Cardiac muscle cell (in vitro differentiated cells and primary cell): ENCODE measurements at places on chromosomes 13 and 19.
A peak's percentile ranks its signal among the peaks of the same experiment; 100 is the strongest.

DNA sequence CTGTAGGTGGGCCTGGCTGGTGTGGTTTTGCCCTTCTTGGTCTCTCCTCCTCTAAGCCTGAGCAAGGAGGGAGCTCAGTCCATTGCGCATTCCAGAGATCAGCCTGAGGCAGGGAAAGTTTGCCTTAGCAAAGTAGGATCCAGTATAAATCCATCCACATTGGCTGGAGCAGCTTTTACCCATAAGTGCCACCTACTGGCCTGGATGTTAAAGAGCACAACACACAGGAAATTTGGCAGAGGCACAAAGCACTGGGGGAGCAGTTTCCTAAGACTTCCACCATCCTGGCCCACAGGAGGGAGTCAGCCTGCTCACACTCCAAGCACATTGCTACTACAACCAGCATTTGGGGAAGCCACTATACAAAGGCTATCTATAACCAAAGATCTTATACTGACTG is 1124.2 kb downstream of the SLITRK1 start:
- H3K4me1 ChIP-seq: no peaks in the 10 kb centered on the region
- H3K27ac ChIP-seq: no peak overlapping the region
- DNase-seq: peak; percentile 13
- H3K4me3 ChIP-seq: no peak overlapping the region
- H3K36me3 ChIP-seq: no peaks in the 10 kb centered on the region

DNA sequence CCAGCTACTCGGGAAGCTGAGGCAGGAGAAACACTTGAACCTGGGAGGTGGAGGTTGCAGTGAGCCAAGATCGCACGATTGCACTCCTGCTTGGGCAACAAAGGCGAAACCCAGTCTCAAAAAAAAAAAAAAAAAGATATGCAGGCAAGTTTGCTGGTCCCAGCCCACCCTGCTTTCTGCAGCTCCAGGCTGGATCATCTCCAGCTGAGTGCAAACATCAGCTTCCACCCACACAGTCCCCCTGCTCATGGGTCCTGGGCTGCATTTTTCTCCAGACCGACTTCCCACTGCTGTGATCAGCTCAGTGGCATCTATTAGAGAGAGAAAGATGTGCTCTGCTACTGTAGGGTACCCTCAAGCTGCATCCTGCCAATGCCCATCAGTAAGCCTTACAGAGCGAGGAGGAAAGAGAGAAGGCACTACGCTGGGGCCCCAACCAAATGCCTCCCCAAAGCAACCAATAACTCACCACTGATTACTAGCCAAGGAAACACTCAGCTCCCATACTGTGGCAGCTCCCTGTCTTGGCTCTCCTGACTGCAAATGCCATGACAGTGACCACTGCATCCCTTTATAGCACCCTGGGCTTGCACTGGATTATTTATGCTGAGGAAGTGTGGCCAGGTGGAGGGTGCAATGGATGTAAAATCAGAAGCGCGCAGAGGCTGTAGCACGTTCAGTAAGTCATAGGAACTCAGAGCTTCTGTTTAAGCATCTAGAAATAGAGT is 170.9 kb upstream of the ZNF507 start:
- DNase-seq: no peak
- H3K27me3 ChIP-seq: peaks cover 10% of the 10 kb centered on the region
- no peak overlapping the region for H3K4me3 ChIP-seq
- no peaks in the 10 kb centered on the region for H3K36me3 ChIP-seq

GRCh38 chr13:24675806-24676570 is 4.2 kb upstream of the ATP12A start:
- no peak for DNase-seq
- H3K4me3 ChIP-seq: no peak overlapping the region
- no peak overlapping the region for H3K27ac ChIP-seq
- no peaks in the 10 kb centered on the region for H3K36me3 ChIP-seq

GRCh38 chr19:52336117-52336790 is at the start of gene ZNF610:
Gene ZNF610, plus strand, starts transcription at chr19:52336243. Its CDS starts 12,930 bp downstream, at chr19:52349173.
- peak; percentile 90 for DNase-seq
- H3K4me1 ChIP-seq: peaks cover 14% of the 10 kb centered on the region
- no peaks in the 10 kb centered on the region for H3K27me3 ChIP-seq
- peak within 1 kb of the TSS; percentile 70 for H3K4me3 ChIP-seq

GRCh38 chr13:50422181-50423148 is 407.2 kb downstream of the KCNRG start:
- no peak overlapping the region for H3K27ac ChIP-seq
- peaks cover 22% of the 10 kb centered on the region for H3K4me1 ChIP-seq
- H3K27me3 ChIP-seq: no peaks in the 10 kb centered on the region
- no peaks in the 10 kb centered on the region for H3K36me3 ChIP-seq
- no peak overlapping the region for H3K4me3 ChIP-seq
- no peak for DNase-seq

- no peaks in the 10 kb centered on the region for H3K27me3 ChIP-seq
- H3K4me1 ChIP-seq: peaks cover 8% of the 10 kb centered on the region
- no peak overlapping the region for H3K27ac ChIP-seq
- no peak for DNase-seq
- H3K36me3 ChIP-seq: no peaks in the 10 kb centered on the region
- no peak overlapping the region for H3K4me3 ChIP-seq
Measured at GRCh38 chr13:49694446-49694845, 3.2 kb upstream of the EBPL start.

DNA sequence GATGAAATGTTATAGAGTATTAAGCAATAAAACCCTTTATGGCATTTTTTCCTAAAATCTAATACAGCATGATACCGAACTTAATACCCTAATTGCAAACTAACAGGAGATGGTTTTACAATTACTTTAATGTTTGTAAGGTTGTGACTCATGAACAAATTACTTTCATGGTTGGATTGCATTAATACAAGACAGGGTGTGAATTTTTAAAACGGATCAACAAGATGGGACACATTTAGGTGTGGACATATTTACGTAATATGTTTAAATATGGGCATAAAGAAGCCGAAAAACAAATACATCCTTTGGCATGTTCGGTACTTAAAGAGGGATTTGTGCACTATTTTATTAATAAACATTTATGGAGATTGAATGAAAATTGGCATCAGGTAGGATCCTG is 168.3 kb upstream of the SPRY2 start:
- H3K27ac ChIP-seq: no peak overlapping the region
- DNase-seq: no peak
- H3K27me3 ChIP-seq: no peaks in the 10 kb centered on the region
- no peak overlapping the region for H3K4me3 ChIP-seq
- no peaks in the 10 kb centered on the region for H3K36me3 ChIP-seq

DNA sequence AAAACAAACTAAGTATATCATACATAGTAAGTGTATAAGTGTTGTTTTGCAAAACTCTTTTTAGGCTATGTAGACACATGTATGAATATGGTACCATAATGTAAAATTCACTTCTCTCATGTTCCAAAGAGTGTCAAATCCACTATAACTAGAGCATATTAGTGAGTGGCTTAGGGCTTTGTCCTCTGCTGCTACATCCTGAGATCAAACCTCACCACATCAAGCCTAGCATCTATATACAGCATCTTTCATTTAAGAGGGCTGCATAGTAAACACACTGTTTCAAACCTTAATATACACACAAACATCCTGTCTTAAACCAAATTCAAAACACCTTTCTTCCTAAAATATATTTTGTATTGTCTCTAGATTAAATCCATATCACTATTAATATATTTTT is 38.7 kb downstream of the ELF1 start:
- peaks cover 12% of the 10 kb centered on the region for H3K4me1 ChIP-seq
- DNase-seq: no peak
- H3K27me3 ChIP-seq: no peaks in the 10 kb centered on the region
- no peak overlapping the region for H3K27ac ChIP-seq
- H3K4me3 ChIP-seq: no peak overlapping the region
- H3K36me3 ChIP-seq: peaks cover 3% of the 10 kb centered on the region

DNA sequence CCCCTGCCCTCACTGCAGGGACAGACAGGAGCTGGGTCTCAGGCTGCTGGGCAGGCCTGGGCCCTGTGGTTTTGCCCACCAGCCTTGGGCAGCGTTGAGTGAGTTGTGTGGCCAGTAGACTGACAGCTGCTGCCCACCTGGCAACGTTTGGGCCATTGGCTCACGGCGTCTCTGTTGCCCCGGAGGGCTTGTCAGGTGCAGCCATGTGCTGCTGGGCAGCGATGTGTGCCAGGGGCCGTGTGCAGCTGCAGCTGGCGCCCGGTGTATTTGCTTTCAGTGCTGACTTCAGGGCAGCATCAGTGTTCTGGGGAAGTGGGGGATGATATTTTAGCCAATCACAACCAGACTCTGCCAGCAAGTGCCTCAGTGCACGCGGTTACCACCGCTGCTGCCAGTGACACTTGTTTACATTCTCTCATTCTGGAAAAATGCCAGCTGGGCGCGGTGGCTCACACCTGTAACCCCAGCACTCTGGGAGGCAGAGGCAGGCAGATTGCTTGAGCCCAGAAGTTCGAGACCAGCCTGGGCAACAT is 10.6 kb downstream of the FZR1 start:
- H3K27ac ChIP-seq: no peak overlapping the region
- H3K27me3 ChIP-seq: no peaks in the 10 kb centered on the region
- no peaks in the 10 kb centered on the region for H3K4me1 ChIP-seq
- H3K36me3 ChIP-seq: no peaks in the 10 kb centered on the region
- DNase-seq: no peak
- H3K4me3 ChIP-seq: no peak overlapping the region

GRCh38 chr19:10615429-10616023 is 9.8 kb upstream of the SLC44A2 start:
- H3K4me1 ChIP-seq: no peaks in the 10 kb centered on the region
- H3K36me3 ChIP-seq: no peaks in the 10 kb centered on the region
- H3K27ac ChIP-seq: no peak overlapping the region
- H3K27me3 ChIP-seq: no peaks in the 10 kb centered on the region
- H3K4me3 ChIP-seq: no peak overlapping the region
- no peak for DNase-seq

DNA sequence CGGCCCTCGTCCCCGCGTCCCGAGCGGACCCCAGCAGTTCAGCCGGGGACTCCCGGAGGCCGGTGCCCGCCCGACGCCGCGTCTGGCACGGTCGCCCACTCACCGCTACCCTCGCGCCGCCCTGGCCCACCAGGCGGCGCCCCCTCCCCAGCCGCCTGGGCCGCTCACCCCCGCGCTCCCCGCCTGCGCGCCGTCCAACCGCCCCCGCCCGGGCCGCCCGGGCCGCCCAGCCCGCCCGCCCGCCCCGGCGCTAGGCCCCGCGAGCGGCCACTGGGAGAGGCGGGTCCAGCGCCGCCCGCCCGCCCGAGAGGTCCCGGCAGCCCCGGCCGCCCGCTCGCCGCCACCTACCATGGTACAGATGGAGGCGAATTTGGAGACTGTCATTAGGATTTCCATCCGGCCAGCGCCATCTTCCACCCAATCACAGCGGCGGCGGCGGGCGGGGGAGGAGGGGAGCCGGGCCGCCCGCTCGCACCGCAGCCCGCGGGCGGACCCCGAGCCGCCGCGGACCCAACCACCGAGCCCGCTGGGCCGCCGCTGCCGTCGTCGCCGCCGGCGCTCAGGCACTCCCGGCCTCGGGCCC is at the start of gene USP12:
Gene USP12, minus strand, starts transcription at position 568 of the 583 bp plus-strand sequence. Its CDS starts 172 bp downstream, at position 396.
- H3K4me3 ChIP-seq: peak within 1 kb of the TSS; percentile 68
- DNase-seq: peak; percentile 39
- H3K27ac ChIP-seq: peak within 1 kb of the TSS; percentile 90
- peaks cover 7% of the 10 kb centered on the region for H3K4me1 ChIP-seq
- no peaks in the 10 kb centered on the region for H3K36me3 ChIP-seq
